Non-pigmented ciliary epithelial cell (primary cell): ENCODE measurements at places on chromosomes 7 and 10.
A peak's percentile ranks its signal among the peaks of the same experiment; 100 is the strongest.

GRCh38 chr10:98572594-98572993 is 125.9 kb upstream of the HPS1 start:
- DNase-seq, result no peak

DNA sequence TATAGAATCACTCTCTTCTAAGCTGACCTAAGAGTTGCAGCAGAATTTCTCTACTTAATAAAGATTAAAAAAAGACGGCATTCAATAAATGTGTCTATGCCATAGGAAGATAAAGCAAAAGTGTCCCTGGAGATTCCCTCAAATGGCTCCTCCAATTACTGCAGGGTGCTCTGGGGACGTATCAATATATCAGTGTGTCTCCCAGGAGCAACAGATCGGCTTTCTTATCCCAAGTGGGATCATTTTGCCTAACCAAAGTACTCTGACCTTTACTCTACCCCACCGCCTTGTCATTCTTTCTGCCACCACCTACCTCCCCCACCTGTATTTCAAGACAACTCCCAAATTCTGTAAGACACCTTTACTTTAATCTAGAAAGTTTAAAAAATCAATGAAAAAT is 202.0 kb upstream of the SEMA3C start:
- no peak for DNase-seq

- no peak for DNase-seq
These were observed 17.6 kb downstream of the NT5C3A start for GRCh38 chr7:33044986-33045385.

DNA sequence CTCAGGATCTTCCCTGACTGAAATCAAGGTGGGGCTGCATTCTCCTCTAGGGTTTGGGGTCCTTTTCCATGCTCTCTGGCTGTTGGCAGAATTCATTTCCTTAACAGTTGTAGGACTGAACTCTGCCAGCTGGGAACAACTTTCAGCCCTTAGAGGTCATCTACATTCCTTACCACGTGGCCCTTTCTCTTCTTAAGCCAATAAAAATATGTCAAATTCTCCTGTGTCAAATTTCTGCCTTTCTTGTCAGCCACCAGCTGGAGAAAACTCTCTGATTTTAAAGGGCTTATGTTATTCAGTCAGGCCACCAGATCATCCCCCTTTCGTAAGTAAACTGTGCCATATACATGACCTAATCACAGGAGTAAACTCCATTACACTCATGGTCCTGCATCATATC is 95.3 kb upstream of the IL6 start:
- DNase-seq, result no peak

GRCh38 chr7:113809581-113809980 is 109.2 kb downstream of the PPP1R3A start:
- no peak for DNase-seq

DNA sequence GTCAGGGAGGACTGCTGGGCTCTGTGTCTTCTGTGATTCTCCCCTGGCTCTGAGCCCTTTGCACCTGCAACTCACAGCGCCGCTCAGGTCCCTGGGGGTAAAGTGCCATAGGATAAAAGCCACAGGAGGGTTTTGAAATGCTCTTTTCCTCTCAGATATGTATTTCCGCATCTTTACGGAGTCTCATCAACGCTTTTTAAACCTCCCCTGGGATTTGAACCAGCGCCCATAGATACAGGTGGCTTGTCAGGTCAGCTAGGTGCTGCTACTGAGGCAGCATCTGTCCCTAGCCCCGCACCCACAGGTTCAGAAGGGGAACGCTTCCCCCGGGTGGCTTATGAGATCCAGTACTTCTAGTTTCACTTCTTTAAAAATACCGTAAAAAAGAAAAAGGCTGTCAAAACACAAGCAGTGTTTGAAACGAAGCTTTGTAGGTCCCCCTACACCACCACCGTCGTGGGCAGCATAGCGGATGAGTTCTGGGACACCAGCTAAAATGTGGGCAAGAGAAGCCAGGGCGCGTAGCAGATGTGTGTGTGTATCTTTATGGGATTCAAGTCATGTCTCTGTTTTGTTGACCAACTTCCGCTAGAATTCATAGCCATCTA is 173.5 kb downstream of the CUX1 start:
- DNase-seq, result no peak

GRCh38 chr10:103451091-103451813 is 918 bp downstream of the CALHM2 start:
- no peak for DNase-seq

- no peak for DNase-seq
These were observed 17.9 kb downstream of the SH3PXD2A start for GRCh38 chr10:103837370-103838069.

GRCh38 chr10:114323023-114323422 is 81.3 kb downstream of the AFAP1L2 start:
- DNase-seq, result no peak

- DNase-seq, result no peak
These were observed 11.7 kb downstream of the NOC3L start for GRCh38 chr10:94351089-94351488.

DNA sequence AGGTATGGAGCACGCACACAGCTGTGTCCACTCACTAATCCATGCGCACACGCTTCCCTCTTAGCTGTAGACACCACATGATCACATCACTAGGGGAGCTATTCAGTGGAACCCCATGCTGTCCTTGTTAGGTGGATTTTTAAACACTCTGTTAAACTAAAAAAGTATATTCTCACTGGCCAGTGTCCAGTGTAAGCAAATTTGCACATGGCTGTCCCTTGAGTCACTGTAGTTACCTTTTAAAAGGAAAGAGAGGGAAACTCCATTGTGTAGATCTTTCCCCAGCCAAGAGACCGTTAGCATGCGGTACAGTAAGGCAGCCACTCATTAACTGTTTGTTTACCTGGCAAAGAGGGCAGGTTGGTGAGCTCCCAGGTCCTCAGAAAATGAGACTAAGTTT is 81.6 kb upstream of the INSYN2A start:
- peak; percentile 32 for DNase-seq

DNA sequence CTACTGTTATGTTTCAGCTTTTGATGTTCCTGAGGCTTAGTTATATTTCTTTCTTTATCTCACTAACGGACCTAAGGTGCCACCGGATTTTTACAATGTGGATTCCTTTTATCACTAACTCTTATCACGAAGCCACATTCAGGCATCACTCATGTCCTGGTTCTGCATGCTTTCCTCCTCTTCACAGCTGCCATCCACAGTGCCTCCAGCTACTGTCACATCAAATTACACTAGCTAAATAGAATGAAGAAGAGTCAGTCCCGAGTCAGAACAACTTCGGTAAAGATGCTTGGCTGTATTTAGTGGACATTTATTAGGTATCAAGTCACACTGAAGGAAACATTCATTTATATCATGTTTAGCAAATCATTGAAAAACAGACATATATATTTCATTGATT is 153.2 kb downstream of the NEBL start:
- no peak for DNase-seq

DNA sequence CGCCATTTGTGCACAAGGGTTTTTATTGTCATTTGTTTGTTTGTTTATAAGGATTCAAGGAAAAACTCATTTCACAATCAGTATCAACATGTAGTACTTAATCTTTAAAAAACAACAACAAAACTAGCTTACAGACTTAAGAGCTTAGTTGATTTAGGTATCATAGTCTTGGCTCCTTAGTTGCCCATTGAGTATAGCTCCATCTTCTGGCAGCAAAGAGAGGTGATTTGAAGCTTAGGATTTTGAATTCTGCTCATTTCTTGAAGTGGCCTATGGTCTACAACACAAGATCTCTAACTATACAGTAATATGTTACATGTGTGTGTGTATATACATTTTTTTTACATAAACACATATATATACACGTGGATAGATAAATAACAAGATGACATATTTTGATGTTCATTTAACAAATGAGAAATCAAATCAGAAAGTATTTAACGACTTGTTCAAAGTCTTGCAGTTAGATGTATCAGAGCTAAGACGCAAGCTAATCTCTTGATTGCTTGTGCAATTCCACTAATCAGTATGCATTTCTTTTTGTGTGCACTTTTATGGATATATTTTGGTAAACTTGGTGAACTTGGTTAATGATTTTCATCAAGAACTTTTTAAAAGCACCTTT is 307.3 kb downstream of the CAMK1D start:
- peak; percentile 28 for DNase-seq

DNA sequence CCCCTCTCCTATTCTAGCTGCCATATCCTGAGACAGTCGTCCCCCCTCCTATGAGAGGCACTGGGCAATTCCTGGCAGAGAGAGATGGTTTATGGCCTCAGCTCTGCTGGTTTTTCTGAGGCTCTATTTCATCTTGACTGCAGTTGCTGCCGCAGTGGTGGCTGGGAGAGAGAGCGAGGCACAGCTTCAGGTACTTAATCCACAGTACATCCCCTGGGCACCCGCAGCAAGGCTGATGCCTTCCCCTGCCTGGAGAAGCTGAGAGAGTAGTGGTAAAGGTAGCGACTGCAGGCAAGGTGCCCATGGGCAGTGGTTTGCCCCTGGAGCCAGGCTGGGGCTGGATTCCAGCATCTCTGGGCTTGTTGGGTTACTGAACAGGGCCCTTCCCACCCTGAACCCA is 324.7 kb downstream of the RPS24 start:
- DNase-seq, result no peak

GRCh38 chr7:83697804-83698530 is 49.0 kb upstream of the SEMA3E start:
- no peak for DNase-seq

- no peak for DNase-seq
These were observed 24.7 kb upstream of the SFTPA1 start for GRCh38 chr10:79585870-79586527.

DNA sequence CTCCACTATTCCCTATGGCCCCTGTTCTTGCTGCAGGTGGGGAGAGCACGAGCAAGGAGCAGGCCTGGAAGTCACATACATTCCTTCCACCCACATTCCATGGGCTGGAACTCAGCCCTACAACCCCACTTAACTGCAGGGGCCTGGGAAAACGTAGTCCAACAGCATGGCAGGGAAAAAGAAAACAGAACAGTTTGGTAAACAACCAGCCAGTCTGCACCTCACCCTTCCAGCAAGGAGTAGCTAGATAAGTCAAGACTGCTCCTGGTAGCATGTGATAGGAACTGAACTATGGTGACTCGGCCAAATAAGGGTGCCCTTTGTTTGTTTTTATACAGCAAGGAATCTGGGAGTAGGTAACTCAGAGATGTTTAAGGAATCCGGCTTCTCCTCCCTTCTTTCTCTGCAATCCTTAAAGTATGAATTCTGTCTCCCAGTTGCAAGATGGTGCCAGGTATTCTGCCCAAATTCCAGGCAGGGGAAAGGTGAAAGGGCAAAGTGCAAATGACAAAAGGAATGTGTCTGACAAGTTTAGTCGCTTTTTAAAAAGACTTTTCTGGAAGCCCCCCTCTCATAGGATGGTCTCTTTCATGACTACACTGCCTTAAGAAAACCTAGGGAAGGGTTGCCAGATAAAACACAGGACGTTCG is 311.7 kb upstream of the NEBL start:
- no peak for DNase-seq

- DNase-seq, result no peak
These were observed 161.1 kb upstream of the CHST15 start for GRCh38 chr10:124254490-124254889.

DNA sequence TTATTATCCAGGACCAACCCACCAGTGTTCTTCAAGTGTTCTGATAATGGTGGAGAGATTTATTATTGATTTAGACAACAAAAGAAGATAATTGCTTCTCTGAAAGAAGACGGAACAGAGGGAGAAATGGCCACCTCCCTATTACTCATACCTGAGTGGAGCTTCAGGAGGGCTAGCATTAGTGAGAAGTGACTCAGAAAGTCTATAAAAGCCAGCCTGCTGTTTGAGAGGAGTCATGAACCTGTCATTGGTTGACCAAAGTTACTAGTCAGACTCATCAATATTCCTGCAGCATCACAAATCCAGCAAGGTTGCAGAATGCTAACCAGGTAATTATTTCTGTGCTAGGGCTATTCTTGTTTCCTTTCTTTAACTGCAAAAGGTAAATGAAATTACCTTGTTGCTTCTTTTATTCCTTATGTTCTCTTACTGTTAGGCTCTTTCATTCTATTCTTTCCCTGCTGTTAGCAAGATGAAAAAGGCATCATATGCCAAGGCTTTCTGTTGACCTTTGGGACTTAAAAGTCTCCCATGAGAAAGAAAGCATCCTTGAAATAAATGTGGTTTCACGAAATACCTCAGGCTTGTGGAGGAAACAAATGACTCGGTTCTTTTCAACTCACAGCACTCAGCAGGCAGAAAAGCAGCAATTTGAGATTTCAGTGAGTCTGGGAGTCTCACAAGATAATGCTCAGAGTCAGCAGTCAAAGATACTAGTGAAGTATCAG is 256.4 kb upstream of the PHYHIPL start:
- DNase-seq, result peak; percentile 65

DNA sequence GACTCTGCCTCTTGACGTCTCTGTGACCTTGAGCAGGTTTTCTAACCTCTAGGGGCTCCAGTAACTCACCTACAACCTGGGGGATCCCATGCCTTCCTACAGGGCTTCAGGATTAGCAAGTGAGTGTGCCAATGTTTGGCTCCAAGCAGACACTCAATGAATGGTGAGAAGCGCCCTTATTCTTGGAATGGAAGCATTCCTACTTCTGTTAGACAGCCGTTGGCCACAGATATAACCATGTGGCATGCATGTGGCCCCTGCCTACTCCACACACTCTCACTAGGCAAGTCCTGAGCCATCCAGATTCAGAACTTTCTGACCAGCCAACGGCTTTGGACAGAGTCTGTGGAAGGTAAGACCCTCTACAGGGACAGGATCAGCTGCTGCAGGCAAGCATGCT is 108.9 kb upstream of the LYZL2 start:
- no peak for DNase-seq

- no peak for DNase-seq
These were observed 23.9 kb upstream of the AP5Z1 start for GRCh38 chr7:4751398-4751947.

- no peak for DNase-seq
These were observed 119.6 kb downstream of the TES start for GRCh38 chr7:116329686-116330503.

GRCh38 chr10:11255796-11256444 is 238.2 kb downstream of the CELF2 start:
- DNase-seq, result no peak

DNA sequence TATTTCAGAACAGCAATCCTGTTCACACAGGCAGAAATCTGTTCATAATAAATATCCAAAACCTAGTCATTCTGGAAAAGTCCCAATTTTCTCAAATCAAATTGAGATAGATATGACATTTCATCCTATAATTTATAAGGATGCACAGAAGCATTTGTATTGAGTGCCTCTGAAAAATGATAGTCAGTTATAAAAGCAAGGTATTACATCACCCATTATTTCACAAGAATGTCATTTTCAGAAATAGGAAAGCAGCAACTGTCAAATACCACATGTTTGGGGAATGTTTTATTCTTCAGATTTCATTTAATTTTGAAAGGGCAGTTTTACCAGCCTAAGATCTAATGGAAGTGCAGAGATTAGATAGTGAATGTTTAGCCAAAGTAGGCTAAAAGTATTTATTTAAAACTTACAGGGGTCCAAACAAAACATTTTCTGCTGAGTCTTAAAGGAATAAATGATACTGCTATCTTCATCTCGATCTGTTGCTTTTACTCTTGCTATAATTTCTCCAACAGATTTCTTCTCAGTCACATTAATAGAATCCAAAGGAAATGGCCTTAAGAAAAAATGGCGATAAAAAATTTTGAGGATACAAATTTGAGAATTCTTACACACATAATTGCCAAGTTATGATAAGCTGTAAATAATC is 185.8 kb downstream of the HGF start:
- DNase-seq, result no peak

- peak; percentile 55 for DNase-seq
These were observed 366.1 kb upstream of the ANKRD30A start for GRCh38 chr10:36759141-36759805.
